Stimulated activated naive CD8-positive, alpha-beta T cell treated with anti-CD3 and anti-CD28 coated beads, Interleukin-15, Interleukin-2, amounts not matched to agents 100 U/mL and 50 U/mL, for 24 hours (primary cell): ENCODE measurements at places on chromosomes 6 and 20.

DNA sequence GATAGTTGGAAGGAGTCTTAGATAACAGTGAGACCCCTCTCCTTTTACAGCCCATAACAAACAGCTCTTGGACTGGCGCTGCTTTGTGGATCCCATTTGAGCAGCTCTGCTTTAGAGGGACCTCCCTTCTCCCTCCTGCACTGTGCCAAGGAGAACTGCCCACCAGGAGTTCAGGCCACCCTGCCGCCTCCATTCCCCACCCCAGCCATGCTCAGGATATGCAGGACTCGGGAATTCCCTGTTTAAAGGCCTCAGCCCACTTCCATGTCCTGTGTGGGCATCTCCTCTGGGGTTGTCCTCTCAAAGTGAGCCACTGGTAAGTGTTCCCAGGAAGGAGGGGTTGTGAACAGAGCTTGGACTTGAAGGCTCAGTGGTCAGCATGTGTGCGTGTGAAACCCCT lies 312.6 kb upstream of the RNF24 start:
- DNase-seq, result no peak

GRCh38 chr6:48037946-48038345 lies 73.1 kb downstream of the PTCHD4 start:
- no peak for DNase-seq

DNA sequence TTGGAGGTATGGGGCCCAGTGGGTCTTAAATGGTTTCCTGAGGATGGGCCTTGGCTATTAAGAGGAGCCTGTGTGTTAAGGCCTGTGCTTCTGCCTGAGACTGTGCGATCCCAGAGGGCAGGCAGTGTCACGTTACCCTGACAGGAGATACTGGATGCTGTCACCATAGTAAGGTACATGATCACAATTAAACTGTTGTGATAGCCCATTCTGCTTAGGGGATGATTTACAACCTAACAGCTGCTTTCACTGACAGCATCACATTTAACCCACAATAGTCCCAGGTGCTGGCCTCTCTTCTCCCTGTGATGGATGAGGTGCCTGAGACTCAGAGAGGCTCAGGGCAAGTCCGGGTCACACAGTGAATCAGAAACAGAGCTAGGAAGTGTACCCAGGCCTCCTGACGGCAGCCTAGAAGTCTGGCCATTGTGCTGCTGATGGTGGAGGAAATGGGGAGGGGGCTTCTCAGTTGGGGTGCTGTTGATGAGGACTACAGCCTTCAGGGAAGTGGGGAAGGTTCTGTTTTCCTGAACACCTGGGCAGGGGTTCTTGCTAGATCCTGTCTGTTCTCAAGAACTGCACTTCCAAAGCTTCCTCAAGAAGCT lies 97.3 kb downstream of the MDGA1 start:
- DNase-seq, result no peak

- no peak for DNase-seq
These were observed 2.8 kb upstream of the PNPLA1 start for GRCh38 chr6:36266913-36267644.

- DNase-seq, result no peak
These were observed 266.8 kb downstream of the CD83 start for GRCh38 chr6:14384175-14384949.

DNA sequence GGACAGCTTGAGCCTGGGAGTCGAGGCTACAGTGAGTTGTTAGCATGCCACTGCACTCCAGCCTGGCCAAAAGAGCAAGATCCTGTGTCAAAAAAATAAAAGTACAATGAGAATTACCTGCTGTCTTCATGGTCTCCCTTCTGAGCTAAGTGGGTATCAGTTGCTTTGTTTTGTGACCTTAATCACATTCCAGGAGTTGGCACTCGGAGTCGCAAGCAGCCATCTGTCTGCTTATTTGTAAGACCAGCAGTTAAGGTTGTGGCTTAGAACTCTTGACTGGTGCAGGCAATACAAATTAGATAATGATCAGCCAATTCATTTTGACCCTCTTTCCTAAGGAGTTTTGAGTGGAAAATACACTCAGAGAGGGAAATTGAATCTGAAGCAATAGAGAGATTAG lies 114.0 kb downstream of the MYO6 start:
- DNase-seq, result no peak
